ENCODE measurements at places on chromosomes 7 and 10.

DNA sequence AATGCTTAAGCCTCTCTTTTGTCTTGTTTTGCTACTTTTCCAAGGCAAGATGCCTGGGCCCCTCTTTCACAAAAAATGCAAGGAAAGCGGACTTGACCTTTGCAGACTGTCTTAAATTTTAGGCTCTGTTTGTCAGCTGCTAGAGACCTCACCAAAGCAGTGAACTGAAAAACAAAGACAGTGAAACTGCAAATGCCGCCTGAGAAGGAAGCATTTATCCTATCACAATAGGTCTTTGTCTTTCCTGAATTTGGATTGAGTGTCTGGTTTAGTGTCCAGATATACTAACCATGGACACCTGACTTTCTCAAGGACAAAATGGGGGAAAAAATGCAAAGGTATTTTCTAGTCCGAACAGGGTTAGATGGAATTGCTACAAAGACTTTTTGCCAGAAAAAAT lies 256.9 kb downstream of the INHBA start:
- DNase-seq, result no peak

DNA sequence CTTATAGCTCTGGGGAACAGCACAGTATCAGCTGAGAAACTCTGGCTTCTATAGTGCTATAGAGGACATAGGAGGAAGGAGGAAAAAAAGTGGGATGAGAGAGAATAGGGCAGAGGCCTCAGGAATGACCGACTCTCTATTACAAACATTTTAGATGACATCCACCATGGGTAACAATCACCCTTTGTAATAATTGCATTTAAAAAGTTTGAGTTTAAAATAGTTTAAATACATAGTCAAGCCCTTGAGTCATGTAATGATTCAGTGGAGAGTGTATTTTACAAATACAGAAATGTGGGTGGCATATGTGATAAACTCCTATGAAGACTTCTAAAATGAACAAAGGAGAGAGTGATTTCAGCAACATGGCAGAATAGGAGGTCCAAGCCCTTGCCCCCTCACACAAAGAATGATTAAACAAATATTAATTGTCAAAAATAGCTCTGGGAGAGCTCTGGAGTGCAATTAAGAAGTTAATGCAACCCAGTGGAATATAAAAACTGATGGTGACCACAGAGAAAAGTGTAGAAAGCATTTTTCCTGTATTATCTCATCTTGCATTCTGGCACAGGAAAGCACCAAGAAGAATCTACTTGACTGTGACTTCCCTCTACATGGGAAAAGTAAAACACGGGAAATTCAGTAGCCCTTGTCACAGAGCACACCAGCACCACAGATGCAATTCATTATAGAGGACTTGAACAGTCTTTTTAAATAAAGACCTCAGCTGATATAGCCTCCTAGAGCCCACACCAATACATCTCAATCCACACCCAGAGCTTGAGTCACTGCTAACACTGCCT lies 569.0 kb upstream of the SORCS1 start:
- DNase-seq, result no peak

- DNase-seq, result no peak
These were observed 344.2 kb upstream of the GALNT17 start for GRCh38 chr7:70787771-70788170.

DNA sequence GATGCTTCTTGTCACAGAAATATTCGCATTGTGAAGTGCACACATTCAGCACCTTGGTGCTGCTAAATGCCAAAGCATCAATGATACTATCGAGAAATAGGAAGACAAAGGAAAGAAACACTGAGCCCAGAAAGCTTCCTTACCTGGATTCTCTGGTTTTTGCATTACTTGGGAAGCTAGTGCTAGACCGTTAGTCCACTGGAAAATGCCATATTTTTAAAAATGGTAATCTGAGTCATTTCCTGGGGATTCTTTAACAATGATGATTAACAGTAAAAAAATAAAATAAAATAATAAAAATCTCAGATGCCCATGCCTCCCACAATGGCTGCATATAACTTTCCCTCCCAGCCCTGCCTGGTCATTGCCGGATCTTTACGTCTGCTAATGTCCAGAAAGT lies 420.1 kb upstream of the MGMT start:
- no peak for DNase-seq

GRCh38 chr7:106092204-106092603 lies 19.9 kb downstream of the SYPL1 start:
- DNase-seq, result no peak

- peak; percentile 20 for DNase-seq
These were observed 180.5 kb upstream of the PRSS58 start for GRCh38 chr7:142438235-142438922.

DNA sequence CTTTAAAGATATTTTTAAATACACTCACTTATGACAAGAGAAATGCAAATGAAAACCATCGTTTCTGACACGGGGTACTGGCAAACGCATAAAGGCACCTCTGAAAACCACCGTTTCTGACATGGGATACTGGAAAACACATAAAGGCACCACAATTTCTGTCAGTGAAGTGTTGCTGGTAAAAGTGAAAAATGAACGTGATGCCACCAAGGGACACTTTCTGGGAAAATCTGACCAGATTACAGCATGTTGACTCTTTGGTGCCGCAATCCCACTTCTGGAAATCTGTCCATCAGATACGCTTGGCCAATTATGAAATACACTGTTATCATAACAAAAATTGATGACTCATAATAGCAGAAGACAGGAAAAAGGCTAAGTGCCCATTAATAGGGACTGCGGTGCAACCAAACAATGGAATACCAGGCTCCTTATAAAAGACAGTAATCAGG lies 131.7 kb downstream of the ZMYND11 start:
- DNase-seq, result no peak

GRCh38 chr10:129627442-129627841 lies 160.4 kb downstream of the MGMT start:
- no peak for DNase-seq

DNA sequence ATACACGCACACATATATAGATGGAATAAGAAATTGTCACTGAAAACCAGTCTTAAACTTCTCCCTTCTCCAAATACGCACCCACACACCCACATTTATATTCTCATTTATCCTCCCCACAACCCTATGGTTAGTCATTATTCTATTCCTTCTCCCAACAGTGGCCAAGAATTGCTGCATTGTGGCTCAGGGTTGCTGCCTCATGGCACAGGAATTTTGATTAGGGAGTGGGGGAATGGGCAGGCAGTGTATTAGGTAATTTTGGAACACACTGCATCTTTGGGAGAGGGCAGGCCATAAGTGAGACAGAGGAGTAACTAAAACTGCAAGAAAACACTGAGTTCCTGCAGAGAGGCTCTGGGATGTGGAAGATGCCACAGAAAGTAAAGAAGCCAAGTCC lies 35.7 kb downstream of the NAPEPLD start:
- no peak for DNase-seq

DNA sequence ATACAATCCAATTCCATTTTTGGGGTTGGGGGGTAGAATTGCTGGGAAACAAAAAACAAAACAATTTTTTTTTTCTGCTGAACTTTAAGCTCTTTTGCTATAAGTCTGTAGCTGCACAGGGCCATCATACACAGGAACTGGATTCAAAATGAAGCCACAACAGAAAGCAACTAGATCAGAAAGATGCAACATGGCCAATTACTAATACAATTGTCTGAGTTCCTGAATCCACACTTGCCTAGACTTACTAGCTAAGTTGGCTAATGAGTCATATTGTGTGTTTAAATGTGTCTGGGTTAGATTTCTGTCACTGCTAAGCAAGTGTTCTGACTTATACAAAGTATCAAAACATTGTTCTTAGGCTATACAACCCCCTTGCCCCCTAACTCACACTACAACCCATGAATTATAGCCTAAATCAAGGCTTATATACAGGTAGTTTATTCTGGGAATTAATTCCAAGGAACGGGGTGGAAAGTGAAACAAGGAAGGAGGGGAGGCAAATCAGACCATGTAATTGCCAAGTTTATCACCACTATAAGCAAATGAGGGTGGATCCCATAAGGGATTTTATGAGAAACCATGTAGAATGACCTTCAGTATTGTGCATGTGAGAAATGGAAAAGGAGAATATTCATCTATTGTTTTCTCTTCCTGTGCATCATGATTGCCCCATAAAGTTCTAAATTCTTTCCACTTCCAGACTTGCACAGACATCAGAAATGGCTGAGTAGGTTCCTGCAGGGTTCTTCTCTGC lies 337.9 kb upstream of the SORCS1 start:
- DNase-seq, result no peak

DNA sequence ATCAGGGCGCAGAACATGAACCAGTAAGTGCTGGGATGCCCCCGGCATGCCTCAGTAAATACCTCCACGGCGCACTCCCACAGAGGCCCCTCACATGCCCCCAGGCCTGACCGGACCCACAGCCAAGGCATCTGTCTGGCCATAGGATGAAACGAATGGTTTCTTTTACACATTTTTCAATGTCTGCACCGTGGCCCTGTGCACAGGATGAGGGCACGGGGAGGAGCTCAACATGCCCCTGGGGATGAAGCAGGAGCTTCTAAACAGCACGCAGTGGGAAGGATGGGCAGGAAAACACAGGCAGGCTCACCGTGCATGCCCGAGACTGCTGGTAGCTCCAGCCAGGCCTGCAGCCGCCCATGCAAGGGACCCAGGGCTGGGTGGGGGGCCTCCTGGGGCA lies 283.3 kb downstream of the TNS3 start:
- DNase-seq, result no peak

DNA sequence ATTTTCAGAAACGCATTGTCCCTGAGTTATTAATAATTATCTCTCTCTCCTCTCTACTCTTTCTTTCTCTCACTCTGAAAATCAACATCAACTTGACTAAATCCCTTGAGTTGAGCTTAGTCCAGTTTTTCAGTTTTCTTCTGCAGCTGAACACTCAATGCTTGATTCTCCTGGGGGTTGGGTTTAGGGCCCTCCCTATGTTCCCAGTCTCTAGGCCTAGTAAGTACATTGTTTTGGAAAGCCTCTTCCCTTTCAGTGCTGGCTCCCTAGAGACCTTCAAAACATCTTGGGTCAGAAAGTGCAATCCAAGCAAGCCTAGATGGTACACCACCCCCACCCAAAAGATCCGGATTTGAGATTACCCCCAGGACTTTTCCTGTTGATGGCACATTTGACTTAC lies 488.5 kb downstream of the LRMDA start:
- no peak for DNase-seq

GRCh38 chr7:36379831-36380504 lies 9.7 kb upstream of the ANLN start:
- DNase-seq, result no peak

DNA sequence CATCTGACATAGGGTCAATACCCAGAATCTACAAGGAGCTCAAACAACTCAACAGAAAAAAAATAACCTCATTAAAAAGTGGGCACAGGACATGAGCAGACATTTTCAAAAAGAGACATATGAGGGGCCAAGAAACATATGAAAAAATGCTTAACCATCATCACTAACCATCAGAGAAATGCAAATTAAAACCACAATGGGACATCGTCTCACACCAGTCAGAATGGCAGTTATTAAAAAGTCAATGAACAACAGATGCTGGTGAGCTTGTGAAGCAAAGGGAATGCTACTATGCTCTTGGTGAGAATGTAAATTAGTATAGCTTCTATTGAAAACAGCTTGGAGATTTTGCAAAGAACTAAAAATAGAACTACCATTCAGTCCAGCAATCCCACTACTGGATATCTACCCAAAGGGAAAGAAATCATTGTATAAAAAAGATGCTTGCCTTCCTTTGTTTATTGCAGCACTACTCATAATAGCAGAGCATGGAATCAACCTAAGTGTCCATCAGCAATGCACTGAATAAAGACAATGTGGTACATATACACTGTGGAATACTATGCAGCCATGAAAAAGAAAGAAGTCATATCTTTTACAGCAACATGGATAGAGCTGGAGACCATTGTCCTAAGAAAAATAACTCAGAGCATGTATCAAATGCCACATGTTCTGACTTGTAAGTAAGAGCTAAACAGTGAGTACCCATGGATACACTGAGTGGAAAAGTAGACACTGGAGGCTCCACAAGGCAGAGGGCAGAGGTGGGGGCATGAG lies 139.8 kb downstream of the ADARB2 start:
- no peak for DNase-seq

GRCh38 chr10:45447416-45447815 lies 73.4 kb downstream of the ALOX5 start:
- DNase-seq, result no peak

GRCh38 chr10:124680675-124681074 lies 63.5 kb downstream of the FAM53B start:
- DNase-seq, result no peak

- DNase-seq, result no peak
These were observed 236.8 kb downstream of the RNLS start for GRCh38 chr10:88346144-88346977.

DNA sequence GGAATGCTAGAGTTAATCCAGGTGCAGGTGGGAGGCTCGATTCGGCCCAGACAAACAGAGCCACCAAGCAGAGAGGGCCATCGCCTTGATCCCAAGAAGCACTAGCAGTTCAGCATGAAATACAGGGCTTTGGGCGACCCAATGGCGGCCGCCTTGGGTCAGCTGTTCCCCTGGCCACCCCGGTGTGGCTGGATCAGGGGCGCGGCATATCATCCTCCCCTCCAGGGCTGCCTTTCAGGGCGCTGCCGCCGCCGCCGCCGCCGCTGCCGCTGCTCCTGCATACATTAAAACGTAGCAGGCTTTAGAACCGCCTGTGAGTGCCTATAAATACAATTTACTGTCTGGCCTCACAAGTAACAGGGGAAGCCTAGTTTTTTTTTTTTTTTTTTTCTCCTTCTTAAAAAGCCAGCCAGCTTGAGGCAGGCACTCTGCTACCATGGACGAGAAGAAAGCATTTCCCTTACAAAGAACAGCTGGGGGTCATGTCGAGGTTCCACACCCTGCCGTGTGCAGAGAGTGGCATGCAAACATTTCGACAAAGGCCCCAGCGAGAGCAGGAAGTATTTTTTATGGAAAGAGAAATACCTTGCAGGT lies 57.7 kb upstream of the EFCAB10 start:
- no peak for DNase-seq

DNA sequence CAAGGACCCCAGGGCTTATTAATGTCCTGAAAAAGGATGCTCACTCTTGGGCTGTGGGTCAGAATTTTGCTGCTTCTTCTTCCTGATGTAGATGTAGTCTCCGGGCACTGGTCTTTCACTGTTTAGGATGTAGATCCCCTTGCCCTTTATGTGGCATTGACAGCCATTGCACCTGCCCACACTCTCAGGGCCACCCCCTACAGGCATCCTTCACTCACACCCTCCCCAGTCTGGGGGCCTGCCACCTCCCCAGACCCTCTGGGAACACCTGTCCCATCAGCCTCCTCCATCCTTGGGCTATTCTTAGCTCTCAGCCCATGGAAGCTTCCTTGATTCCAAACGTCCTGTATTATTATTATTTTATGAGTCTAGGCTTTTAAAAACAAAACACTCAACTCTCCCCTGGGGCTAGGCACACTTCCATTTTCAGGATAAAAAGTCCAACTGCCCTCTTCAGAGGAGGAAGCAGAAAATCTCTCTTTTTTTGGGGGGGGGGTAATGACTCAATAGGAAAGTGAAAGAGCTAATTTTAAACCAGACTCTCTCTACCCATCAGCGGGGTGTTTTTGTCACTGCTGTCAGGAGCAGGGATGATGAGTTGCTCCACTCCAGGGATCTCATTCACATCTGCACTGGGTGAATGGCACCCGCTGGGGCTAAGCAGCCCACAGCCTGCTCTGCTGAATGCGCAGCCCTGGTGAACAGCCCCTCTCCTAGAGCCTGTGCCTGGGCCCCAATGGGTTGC lies 11.5 kb upstream of the KLRG2 start:
- no peak for DNase-seq

- no peak for DNase-seq
These were observed 18.3 kb downstream of the CLEC2L start for GRCh38 chr7:139541600-139542307.

- no peak for DNase-seq
These were observed 6.1 kb downstream of the PKD1L1 start for GRCh38 chr7:47942132-47942531.

Measured in HuH-7 (cell line).